ENCODE measurements at places on chromosomes 4 and X. TPM values are rescaled to one million over a fixed set of nuclear protein-coding genes. Genes with fewer than 3 reads are reported as not detected.

Gene DCAF4L1
- not detected for polyA plus RNA-seq

Gene FAM149A
- polyA plus RNA-seq = 24.7 TPM

Gene PAGE4
- not detected for polyA plus RNA-seq

Gene SPANXA2
- polyA plus RNA-seq = not detected

Gene NAA11
- polyA plus RNA-seq = not detected

Gene SOD3
- 30.0 TPM for polyA plus RNA-seq

Gene P2RY8
- polyA plus RNA-seq = 0.76 TPM

Gene MAGEE2
- not detected for polyA plus RNA-seq

Gene CENPVL1
- not detected for polyA plus RNA-seq

Gene KDR
- 1.1 TPM for polyA plus RNA-seq

Gene BST1
- polyA plus RNA-seq = 2.1 TPM

All from stomach (tissue), 19 donors.